ENCODE measurements at places on chromosomes 13 and 19. TPM values are rescaled to one million over a fixed set of nuclear protein-coding genes. Genes with fewer than 3 reads are reported as not detected.

CD33 gene
- total RNA-seq, result not detected

KLK7 gene
- total RNA-seq, result not detected

CAPN12 gene
- total RNA-seq, result 6.0 TPM

IRS2 gene
- 46.9 TPM for total RNA-seq

SPACA6 gene
- total RNA-seq, result 11.0 TPM

WDR18 gene
- total RNA-seq, result 59.3 TPM

CEBPA gene
- 11.2 TPM for total RNA-seq

ZSCAN5A gene
- 8.1 TPM for total RNA-seq
